Activated CD4-positive, CD25-positive, alpha-beta regulatory T cell treated with anti-CD3 and anti-CD28 coated beads, Interleukin-2, amount 50 U/mL, for 72 hours (primary cell): ENCODE measurements at places on chromosomes 13 and 19.

- no peak for DNase-seq
Observed at GRCh38 chr19:21147540-21147939, 5.7 kb downstream of the ZNF431 start.

DNA sequence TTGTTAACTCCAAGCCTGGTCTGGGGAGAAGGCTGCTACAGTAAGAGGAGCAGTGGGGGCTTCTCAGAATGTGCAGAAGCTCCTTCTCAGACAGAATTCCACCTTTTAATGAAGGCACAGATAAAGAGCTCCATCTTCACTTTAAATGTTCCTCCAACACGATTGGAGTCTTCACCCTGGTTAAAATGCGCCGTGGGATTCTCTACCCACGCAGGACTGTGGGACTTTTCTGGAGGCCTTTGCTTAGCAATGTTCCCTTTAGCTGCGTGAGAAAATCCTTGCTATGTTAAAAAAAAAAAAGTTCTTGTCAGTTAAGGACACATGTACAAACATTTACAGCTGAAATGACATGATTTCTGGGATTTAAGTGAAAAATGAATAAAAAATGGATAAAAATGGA, 546.3 kb downstream of the MYO16 start:
- no peak for DNase-seq

DNA sequence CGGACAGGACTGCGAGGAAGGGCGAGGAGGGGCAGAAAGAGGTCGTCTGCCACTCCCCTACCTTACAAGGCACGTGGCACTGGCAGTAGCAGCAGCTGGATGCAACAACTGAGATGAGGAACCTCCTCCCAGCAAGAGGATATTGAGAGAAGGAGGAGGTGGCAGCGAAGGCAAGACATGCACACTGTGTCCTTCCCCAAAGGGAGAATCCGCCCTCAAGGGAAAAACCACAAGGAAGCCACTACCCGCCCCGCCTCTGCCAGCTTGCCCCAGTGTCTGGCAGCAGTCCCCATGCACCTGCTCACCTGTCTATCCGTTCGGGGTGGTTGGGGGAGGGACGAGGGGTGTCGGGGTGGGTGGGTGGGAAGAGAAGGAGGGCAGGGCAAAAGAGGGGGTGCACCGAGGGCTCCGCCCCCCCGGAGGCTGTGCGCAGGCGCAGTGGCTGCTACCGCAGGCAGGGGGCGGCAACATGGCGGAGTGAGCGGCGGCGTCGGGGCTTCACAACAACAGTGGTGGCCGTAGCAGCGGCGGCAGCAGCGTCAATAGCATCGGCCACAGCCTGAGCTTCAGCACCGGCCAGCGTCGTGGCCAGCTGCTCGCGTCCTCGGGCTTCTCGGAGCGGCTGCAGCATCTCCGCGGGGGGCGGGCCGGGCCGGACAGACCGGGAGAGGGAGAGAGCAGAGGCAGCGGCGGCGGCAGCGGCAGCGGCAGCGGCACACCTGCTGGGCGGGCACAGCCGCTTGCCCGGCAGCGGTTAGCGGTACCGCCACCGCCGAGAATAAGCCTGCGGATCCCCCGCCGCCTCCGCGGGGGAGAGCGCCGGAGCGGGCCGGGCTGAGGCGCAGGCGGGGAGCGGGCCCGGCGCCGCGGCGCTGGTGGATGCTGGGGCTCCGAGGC, at the start of gene NBEA:
Gene NBEA (plus strand): TSS at position 436 of the 897 bp plus-strand sequence. CDS start 551 bp downstream, outside the sequence.
- peak; percentile 80 for DNase-seq

GRCh38 chr19:1825909-1826556, 14.0 kb upstream of the ATP8B3 start:
- DNase-seq: peak; percentile 80

GRCh38 chr13:43196750-43197370, 173.5 kb downstream of the DNAJC15 start:
- no peak for DNase-seq
